ENCODE measurements at places on chromosomes 1 and 21.

- peak; percentile 26 for DNase-seq
These were observed at the start of gene CAMSAP2 for GRCh38 chr1:200738327-200738948. TSS of gene CAMSAP2 (plus strand) at chr1:200738893. CDS start at chr1:200739828, 935 bp downstream.

GRCh38 chr1:46802081-46802480 is 3.2 kb downstream of the CYP4B1 start:
- no peak for DNase-seq

GRCh38 chr1:111603979-111604378 is 15.6 kb upstream of the RAP1A start:
- DNase-seq, result peak; percentile 39

- DNase-seq, result no peak
These were observed 30.5 kb downstream of the FMO4 start for GRCh38 chr1:171344473-171344820.

GRCh38 chr1:23442751-23443150 is 18.2 kb upstream of the TCEA3 start:
- no peak for DNase-seq

GRCh38 chr1:37792943-37793686 is 532 bp upstream of the MANEAL start:
- no peak for DNase-seq

DNA sequence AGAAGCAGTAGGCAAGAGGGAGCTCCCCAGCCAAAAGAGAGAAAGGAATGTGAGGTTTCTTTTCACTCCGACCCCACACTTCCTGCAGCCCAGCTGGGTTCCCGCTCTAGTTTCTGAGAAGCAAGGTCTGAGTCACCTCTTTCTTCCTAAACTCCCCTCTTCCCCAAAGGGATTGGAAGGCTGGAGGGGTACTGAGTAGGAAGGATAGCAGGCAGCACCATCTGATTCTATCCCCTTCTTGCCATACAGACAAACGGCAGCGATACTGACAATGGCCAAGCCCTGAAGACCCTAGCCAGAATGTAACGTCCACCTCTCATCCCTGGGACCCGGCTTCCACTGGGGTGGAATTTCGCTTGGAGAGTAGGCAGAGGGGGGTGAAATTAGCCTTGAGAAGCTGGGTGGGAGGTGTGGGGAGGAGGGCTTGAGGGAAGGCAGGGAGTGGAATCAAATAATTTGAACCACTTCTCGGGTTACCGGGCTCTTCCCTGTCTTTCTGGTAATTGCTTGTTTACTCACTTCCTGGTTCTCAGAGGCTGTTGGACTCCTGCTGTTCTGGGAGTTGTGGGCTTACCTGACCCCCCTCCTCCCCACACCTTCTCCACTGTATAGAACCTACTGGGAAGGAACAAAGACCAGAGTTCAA is 13.2 kb downstream of the IER5 start:
- no peak for DNase-seq

- DNase-seq, result no peak
These were observed 344.2 kb downstream of the VAV3 start for GRCh38 chr1:107620753-107621152.

GRCh38 chr21:35989138-35989735 is 71.1 kb downstream of the SETD4 start:
- no peak for DNase-seq

DNA sequence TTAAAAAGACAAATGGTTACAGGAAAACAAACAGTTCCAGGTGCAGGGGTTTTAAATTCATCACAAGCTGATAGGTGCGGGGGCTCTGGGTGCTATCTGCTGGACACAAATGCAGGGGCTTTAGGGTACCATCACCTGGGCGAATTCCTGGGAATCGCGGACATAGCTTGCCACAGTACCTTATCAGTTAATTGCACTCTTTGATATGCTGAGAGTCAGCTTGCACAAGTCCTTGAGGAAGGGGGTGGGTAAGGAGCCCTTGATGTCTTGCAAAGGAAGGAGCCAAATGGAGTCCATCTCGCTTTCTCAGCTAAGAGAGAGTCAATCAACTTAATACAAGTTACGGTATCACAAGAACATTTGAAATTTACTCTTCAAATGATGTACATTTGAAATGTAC is 25.4 kb upstream of the TMEM54 start:
- DNase-seq, result no peak

DNA sequence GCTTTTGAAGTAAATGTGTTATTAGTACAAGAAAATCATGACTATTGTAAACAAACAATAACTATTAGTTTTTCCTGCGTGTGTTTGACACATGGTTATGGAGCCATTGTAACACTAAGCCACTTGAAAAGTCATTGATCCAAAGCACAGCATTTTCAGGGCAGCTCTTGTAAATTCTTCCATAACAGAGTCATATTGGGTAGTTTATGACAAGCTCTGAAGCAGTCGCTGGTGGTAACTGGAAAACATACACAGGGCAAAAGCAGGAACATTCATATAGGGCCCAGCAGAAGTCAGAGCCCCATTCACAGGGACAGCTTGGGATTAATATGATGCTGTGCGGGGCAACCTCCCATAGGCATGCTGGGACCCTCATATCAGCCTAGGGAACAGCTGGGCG is 483.2 kb upstream of the PTBP2 start:
- DNase-seq, result no peak

DNA sequence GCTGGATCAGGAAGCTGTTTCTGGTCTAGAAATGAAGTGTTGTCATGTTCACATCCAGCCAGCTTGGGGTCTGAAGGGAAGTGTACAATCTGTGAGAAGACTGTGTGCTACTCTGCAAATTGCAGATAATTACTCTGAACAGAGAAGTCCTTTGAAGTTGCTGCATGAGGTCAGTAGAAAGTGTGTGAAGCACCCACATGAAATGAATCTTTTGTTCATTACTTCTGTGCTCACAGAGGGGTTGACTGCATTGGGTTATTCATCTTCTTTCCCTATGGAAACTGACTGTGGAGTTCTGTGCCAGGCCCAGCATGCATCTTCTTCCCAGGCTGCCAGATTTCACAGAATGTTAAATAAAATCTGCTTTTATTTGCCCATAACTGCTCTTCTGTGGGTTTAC is 47.1 kb downstream of the CTH start:
- no peak for DNase-seq

GRCh38 chr1:176601348-176601747 is 138.4 kb downstream of the PAPPA2 start:
- no peak for DNase-seq

DNA sequence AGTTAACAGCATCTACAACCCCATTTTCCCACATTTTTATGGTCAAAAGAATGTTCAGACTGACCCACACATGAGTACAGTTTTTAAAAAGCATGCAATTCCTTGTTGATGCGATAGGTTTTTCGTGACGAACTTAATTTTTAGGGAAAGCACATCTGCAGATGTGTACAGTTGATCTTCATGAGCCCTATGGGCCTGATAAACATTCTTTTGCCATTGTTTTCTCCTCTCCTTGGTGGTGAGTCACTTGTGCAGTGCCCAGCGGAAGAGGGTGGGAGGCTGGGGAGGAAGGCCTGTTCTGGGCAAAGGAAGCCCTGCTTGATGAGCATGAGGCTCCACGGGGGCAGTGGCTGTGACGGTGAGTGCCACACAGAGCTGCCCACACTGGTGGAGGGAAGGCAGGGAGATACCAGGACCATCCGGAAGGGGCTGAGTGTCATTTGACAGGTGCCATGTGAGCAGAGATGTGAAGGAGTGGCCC is 5.3 kb downstream of the ARF1 start:
- no peak for DNase-seq

- no peak for DNase-seq
These were observed 1.4 kb downstream of the RGS8 start for GRCh38 chr1:182682898-182683501.

DNA sequence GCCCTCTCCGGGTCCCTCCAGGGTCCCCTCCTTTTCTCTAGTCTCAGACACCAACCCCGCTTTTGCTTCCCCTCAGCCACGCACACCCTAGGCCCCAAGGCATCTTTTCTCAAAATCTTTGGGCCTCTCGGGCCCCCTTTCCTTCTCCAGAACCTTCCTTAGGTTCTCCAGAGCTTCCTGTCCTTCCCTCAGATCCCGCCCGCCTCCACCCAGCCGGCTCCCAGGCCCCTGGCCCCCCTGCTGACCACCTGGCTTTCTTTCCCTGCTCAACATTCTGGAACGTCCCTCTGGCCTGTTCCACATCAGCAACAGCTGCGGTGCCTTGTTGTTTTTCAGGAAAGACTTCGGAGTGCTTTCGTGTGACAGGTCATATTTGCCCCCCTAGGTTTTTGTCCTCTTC is 1.2 kb downstream of the ZDHHC18 start:
- no peak for DNase-seq

- DNase-seq, result no peak
These were observed 3.1 kb downstream of the ADAMTSL4 start for GRCh38 chr1:150552128-150552910.

DNA sequence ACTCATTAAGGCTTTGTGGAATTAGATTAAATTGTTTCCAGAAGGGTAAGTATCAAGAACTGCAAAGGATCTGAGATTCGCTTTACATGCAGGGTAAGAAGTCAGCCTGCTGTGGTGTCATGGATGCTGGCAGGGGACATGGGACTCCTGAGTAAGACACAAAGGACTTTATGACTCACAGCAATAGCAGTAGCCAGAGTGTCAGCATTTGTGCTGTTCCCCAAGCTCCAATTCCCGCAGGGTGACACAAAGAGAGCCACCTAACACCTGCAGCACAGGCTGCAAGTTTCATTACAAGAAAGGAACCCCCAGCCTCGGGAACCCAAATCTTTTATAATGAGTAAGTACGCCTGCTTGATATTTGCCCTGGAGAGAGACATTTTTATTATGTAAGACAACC is 298.1 kb upstream of the POU3F1 start:
- no peak for DNase-seq

DNA sequence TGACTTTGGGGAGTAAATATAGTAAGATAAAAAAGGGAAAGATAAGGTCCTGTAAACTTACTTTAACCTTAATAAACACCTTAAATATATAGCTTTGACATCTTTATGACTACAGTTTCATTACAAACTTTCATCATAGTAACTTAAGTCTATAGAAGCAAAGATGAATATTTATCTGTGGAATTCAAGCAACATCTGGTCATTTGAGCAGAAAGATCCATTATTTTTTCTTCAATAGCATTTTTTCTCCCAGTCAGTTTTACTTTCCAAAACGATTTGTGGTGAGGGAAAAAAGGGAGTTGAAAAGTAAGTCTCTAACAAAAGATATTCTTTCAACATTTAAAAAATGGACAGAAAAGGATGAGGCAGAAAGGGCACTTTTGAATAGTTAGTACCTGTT is 69.0 kb downstream of the HMCN1 start:
- DNase-seq, result no peak

DNA sequence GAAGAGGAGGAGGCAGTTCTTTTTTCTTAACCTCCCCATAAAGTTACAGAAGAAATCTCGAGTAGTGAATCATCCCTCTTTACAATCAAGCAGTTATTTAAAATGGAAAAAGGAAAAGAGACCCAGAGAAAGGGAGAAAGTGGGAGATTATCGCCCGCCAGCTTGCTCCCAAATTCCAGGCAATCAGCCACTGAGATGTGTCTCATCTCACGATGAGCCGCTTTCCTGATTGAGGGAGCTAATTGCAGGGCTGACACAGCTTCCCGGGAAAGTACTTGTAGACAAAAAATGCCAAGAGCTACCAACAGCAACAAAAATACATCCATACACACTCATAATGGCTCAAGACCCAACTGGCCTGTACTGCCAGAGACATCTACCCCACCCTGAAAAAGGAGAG is 191.6 kb upstream of the ZC3H12A start:
- no peak for DNase-seq

DNA sequence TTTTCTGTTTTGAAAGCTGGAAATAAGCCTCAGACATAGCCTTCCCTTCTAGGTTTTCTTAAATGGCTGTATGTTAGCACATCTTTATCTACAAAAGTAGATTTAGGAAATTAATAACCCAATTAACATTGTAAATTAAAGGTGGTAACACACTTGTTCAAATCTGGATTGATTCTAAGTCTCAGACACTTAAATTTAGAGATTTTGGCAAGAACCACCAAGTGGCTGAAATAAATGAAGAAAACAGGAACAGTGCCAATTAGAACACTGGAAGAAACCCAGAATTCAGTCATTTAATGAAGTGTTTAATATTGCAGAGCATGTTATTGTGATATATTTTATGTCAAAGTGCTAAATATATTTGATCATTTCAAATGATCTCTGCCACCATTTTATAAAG is 628.2 kb downstream of the USP25 start:
- DNase-seq, result no peak

- no peak for DNase-seq
These were observed 54.5 kb downstream of the TBCE start for GRCh38 chr1:235421751-235422150.

DNA sequence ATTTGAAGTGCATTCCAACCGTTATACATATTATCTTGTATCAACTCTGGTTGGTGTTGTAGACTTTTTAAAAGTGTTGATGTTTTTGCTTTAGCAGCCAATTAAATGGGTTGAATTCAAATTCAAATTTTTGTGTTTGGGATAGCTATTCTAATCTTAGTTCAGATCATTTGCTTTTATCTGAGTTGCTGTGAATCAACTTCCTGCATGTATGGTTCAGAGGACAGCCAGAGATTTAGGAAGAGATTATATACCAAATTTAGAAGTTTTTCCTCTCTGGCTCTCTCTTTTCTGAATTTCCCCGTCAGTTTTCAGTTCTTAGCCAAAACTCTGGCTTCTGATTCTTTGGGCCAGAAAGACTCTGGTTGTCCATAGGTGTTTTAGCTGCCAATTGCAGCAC is 415.5 kb downstream of the NUF2 start:
- DNase-seq, result no peak

DNA sequence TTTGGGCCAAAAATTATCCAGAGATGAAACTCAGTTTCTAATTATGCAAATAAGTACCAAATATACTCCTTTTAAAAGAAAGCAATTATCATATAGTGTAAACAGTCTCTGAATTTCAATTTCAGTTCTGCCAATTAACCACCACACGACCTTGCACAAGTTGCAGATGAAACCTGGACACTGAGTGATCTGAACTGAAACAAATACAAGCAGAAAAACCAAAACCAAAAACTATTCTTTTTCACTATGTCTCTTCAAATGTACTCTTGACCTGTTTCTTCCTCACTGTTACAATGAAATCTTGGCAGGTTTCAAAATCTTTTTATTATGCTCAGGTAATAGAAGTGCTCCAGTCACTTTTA is 79.2 kb downstream of the TYW3 start:
- no peak for DNase-seq

DNA sequence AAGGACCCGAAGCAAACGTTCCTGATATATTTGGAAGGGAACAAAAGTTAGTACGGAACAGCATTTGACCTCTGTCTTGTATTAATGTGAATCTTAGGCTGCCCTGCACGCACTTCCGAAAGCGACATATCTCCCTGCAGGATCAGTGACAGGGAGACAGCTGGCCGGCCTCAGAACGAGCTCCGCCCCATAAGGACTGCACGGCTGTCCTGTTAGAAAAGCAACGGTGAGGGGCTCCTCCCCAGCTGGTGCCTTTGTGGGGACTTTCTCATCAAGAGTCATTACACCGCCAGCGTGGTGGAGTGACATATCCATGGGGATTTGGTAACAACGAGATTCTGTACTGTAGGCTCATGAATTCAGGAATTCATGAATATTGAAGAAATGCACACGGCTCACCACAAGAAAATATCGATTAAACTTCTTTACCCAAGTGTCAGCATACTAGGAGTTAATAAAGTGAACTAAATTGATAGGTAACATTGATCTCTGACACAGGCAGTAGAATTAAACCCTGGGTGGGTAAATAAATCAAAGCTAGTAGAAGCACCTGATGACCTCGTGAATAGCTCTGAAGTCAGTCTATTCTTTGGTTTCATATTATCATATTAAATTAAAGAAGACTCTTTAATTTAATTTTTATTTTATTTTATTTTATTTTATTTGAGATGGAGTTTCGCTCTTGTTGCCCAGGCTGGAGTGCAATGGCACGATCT is 8.1 kb upstream of the GREM2 start:
- DNase-seq, result no peak

GRCh38 chr1:3213730-3214129 is 144.7 kb downstream of the PRDM16 start:
- DNase-seq, result no peak

Measured in stimulated activated CD4-positive, alpha-beta T cell treated with anti-CD3 and anti-CD28 coated beads, Interleukin-1b, Interleukin-23, amount 100 ng/mL, for 1 hour (primary cell).